Activated naive CD4-positive, alpha-beta T cell treated with anti-CD3 and anti-CD28 coated beads, Interleukin-2, amount 10 ng/mL, durations not matched to agents 5 hours and 36 hours (primary cell): ENCODE measurements at places on chromosomes 3 and 15. TPM values are rescaled to one million over a fixed set of nuclear protein-coding genes. Genes with fewer than 3 reads are reported as not detected.

The CLRN1 gene
- not detected for total RNA-seq

The ULK4 gene
- total RNA-seq = 16.8 TPM

The COL6A5 gene
- not detected for total RNA-seq

The PRR23C gene
- total RNA-seq = not detected

The GPR149 gene
- total RNA-seq = not detected

The ZNF660 gene
- total RNA-seq = not detected
